ENCODE measurements at places on chromosomes 2 and 18.

GRCh38 chr18:47591429-47591828 lies 339.0 kb downstream of the SMAD2 start:
- no peak for DNase-seq

DNA sequence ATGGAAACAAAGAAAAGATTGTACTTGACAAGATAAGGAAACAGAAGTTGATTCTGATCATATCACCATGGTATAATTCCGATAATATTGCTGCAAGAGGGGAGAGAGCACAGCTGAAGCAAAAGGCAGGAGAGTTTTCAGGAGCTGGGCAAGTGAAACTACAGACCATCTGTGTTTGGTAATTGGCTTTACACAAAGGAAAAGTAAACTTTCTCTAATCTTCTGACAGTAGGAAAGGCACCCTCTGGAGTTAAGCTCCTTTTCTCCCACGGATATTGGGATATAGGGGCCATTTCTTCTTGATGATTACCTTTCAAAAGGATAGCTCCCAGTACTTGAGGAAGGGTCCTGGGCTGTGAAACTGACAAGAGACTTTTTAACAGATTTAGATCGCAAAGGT lies 29.9 kb upstream of the REG3A start:
- DNase-seq = no peak

DNA sequence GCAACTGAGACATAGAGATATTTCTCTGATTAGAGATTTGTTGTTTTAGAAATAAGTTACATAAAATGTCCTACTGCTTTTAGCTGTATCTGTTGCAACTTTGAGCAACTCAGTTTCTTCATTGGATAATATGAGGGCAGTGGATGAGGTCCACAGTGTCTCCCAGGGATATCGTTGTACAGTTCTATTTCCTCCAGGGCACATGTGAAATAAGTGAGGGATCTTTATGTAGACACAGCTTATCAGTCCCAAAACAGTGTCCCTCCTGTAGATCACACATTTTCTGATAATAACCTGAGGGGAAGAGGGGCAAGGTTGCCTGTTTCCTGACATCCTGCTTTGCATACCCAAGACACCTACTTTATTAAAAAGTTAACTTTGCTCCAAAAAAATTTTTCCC lies 1231.2 kb upstream of the ZEB2 start:
- DNase-seq = no peak

DNA sequence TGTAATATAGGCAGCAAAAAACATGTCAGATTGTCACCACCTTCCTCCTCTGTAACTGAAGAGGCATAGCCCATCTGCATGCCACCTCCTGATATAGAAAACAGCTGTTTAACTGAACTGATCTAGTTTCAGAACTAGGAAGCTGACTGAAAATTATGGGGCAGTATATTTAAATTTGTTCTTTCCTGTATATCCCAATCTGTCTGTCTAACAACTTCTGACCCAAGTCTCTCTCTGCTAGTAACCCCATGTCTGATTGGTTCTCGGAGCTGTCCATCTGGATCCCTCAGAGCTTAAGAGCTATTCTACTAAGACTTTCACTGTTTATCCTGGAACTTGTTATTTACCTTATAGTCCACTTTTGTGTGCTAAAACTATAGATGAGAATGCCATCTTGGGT lies 68.2 kb upstream of the SLC35G4 start:
- DNase-seq = no peak

GRCh38 chr2:235996419-235996818 lies 171.8 kb downstream of the GBX2 start:
- no peak for DNase-seq

- no peak for DNase-seq
Observed at GRCh38 chr2:112754564-112754963, 9.8 kb downstream of the CKAP2L start.

DNA sequence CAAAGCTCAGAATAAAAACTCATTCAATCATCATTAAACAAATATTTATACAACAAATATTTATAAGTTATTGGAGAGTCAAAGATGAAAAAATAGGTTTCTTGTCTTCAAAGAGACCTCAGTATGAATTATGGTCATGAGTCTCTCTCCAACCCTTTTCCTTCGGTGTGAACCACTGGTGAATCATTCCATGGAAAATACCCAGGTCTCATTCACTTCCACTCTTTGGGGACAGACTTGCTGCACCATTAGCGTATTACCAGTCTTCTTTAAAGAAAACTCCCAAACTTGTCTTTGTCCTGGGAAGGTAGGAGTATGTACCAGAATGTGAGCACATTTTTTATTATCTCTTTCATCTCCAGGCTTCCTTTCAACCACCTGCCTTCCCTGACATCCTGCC lies 257.4 kb upstream of the RBMS1 start:
- DNase-seq = no peak

DNA sequence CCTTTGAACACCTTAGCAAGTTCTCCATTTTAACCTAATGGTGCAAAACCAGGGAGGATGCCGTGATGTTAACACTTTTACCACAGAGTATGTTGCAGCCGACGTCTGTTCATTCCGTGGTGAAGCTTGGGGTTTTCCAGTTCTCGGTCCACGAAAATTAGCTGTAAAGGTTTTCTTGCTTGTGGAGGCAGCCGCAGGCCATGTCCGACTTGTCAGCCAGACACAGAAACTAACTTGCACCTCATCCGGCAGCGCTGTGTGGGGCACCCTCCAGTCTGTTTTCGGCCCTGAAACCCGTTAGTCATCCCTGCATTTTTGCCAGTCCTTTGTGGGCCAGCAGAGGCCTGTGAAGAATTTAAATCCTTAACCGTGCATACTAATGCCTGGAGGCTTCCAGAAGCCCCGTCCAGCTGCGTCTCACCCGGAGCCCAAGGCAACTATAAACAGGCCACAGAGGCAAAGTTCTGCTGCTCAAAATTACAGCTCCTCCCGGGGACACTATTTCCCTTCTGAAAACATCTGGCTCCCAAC lies 70.6 kb downstream of the SH3YL1 start:
- DNase-seq = no peak
